ENCODE measurements at places on chromosomes 4 and X.

DNA sequence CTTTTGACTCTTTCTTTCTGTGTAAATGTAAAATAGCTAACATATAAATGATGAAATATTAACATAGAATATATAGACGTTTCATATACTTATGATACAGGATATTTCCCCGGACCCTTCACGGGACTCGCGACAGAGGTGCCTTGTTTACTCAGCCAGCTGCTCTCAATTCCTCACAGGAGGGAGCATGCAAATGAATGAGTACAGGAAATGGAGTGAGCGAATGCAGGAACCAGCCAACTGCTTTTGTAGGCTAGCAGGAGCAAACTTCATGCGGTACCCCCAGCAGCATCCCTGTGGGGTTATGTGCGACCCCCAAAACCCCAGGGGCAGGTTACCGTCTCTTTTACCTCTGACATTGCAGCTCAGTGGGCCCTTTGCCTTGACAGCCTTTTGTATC lies 110.3 kb upstream of the PDHA2 start:
- no peak for DNase-seq

GRCh38 chr4:7460566-7460965 lies 25.8 kb upstream of the PSAPL1 start:
- no peak for DNase-seq

DNA sequence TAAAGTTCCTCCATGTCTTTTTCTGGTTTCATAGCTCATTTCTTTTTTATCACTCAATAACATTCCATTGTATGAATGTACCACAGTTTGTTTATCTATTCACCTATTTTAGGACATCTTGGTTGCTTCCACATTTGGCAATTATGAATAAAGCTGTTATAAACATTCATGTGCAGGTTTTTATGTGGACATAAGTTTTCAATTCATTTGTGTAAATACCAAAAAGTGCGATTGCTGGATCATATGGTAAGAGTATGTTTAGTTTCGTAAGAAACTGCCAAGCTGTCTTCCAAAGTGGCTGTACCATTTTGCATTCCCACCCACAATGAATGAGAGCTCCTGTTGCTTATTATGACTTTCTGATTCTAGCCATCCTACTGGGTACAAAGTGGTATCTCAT lies 36.3 kb upstream of the ZFX start:
- DNase-seq: no peak

DNA sequence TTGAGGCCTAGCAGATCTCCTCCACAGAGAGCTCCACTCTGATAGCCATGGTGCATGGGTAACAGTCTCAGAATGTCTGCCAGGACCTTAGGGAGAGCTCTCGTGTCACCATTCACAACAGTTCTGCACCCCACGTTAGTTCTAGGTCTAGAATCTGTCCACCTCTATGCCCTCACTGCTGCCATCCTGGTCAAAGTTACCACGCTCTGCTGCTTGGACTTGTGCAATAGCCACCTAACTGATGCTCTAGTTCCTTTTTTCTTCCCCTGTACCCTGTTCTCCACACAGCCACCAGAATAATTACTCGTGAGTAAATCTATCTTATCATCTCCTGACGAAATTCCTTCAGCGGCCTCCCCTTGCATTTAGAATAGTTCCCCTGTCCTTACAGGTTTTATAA lies 268.8 kb upstream of the GATB start:
- DNase-seq: no peak

DNA sequence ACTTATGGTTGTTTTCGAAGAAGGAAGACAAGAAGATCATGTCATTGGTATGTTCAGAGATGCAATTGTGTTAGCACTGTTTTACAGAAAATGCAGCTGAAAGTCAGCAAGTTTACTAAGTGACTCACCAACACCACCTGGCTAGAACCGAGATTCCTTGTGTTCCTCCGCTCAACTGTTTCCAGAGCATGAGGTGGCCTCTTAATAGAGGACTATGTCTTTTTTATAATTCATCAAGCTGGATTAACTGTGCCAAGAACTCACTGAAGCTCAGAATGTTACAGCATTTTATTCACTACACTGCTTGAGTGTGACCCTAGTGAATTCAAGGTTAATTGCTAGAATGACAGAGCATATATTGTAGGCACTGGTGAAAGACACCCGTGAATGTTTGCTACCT lies 1573.5 kb upstream of the TENM3 start:
- DNase-seq: peak; percentile 71

- DNase-seq: no peak
Observed at GRCh38 chr4:41752081-41752836, 3.7 kb upstream of the PHOX2B start.

Measured in A172 (cell line).